KG1 (cell line): ENCODE measurements at places on chromosomes 11 and 22.

DNA sequence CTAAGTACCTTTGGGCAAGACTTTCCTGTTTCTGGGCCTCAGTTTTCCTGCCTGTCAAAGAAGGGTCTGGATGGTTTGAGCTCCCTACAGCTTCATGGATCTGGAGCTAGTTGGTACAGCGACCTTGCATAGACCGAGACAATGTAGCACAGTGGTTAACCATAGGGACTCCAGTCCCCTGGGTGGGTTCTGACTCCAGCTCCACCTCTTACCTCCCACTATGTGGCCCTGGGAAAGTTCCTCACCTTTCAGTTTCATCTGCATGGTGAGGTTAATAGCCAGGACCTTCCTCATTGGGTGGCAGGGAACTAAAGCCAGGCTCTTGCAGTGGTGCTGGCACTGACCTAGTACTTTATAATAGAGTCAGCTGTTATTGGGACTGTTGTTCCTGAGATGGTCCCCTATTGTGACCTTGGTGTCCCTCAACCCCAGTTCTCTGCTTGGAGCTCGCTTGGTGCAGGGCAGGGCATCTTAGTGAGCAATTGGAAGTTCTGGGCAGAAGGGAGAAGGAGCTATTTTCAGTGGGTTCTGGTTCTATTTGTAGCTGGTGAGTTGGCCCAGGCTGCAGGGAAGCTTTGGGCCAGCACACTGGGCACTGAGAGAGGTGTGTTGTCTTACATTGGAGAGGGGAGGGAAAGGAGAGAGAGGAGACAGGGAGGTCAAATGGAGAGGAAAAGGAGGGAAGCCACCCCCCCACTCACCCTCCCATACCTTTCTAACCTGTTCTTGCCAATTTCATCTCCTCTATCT lies 10.7 kb upstream of the MTMR3 start:
- DNase-seq, result no peak

DNA sequence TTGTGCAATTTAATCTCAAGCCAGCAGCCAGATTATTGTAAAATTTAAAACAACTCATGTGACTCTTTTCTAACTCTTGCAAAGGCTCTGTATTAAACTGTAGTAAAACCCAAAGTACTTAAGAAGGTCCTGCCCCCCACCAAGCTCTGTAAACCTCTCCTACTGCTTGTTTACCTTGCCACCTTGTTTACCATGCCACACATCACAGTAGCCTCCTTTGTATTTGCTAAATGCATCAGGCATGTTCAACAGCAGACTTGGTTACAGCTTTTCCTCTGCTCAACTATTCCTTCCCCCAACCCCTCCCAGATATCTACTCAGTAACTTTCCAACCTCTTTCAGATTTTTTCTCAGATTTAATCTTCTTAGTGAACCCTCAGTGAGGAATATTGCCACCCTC lies 861.6 kb downstream of the METTL15 start:
- DNase-seq, result no peak

DNA sequence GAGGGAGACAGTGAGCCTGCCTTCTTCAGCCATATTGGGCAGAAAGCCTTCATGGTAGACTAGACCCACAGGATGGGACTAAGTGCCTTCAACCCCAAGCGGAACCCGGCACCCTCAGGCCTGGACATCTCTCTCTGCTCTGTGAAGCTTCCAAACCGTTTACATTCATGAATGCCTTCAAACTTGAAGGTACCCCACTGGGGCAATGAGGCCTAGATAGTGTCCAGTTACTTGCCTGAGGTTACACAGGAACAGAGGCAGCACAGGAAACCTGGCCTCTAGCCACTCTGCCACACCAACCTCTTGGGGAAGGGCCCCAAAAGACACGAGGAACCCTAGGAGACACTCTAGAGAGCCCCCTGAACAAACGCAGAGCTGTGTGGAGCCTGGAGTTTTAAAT lies 14.5 kb upstream of the CYP2R1 start:
- no peak for DNase-seq

GRCh38 chr11:32045456-32045855 lies 45.4 kb upstream of the RCN1 start:
- no peak for DNase-seq

DNA sequence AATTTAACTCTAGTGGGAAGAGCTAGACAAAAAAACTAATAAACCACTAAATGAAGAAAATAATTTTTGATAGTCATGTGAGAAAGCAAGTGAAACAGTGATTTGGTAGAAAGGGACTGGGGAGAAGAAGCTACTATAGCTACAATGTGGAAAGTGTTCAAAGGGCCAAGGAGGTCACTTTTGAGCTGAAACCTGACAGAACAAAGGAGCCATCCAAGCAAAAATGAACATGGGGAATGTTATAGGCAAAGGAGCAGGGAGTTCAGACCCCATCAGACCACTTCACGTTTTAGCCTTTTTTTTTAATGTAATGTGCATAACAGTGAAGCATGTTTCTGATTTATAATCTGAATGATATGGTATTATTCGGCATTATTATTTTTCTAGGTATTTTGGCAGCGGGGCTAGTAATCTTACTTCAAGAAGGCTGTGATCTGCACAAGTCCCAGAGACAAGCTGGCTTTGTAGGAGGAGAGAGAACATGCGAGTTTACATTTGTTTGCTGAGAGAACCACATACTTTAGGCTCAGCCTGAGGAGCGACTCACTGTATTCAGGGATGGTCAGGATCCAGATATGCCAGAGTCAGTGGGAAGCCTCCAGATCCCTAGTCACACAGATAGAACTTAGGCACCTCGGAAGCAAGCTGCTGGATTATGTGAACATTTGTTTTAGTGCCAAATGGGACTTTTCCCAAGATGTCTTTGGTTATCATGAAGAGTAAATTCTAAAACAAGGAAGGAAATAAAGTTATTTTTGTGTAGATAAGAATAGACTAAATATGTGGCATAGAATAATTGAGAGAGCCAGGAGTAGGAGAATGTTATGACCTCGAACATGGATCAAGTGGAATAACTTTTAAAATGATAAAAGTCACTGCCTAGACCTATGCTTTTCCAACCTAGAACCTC lies 118.6 kb downstream of the TRIM44 start:
- no peak for DNase-seq

DNA sequence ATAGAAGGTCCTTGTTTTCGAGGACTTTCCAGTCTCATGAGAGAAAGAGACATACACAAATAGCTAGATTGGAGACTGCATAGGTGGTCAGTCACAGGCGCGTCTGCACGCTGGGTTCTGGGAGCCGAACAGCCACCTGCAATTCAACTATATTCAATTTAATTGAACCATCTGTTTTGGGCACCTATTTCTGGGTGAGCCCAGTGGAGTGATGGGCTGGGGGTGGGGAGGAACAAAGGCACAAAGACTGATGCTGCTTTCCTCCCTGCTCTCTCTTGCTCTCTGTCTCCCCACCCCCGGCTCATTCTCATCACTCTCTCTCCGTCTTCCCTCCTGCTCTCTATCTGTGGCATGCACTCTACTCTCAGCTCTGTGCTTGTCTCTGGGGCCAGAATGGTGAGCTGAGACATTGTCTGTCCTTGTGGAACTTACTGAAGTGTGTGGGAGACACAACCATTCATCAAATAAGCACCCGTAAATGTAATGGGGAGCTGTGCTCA lies 48.1 kb upstream of the B3GAT1 start:
- DNase-seq, result no peak

- no peak for DNase-seq
These were observed 5.7 kb downstream of the TSKU start for GRCh38 chr11:76788661-76789442.

DNA sequence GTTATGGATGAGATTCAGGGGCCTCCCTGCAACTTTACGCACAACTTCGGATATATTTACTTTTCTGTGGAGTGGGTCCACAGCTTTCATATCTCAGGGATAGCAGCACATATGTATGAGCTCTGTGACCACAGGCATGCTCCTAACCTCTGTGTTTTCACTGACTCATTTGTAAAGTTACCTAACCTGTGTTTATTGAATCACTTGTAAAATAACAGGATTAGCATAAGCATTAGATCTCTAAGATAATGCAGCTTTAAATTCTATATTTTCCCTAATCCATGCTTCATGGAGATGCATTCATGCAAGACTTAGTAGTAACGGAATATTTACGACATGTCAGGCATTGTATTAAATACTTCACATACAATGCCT lies 47.9 kb upstream of the DDI1 start:
- DNase-seq, result no peak

- DNase-seq, result no peak
These were observed 408.2 kb upstream of the CCDC90B start for GRCh38 chr11:83694191-83694910.

GRCh38 chr11:99383648-99384245 lies 363.0 kb downstream of the CNTN5 start:
- DNase-seq, result no peak

GRCh38 chr11:117145393-117145761 lies 1.3 kb downstream of the PAFAH1B2 start:
- DNase-seq, result peak; percentile 67
